CD4-positive, alpha-beta T cell treated with Interferon gamma for 1 hour (primary cell): ENCODE measurements at places on chromosomes 11 and 22.

DNA sequence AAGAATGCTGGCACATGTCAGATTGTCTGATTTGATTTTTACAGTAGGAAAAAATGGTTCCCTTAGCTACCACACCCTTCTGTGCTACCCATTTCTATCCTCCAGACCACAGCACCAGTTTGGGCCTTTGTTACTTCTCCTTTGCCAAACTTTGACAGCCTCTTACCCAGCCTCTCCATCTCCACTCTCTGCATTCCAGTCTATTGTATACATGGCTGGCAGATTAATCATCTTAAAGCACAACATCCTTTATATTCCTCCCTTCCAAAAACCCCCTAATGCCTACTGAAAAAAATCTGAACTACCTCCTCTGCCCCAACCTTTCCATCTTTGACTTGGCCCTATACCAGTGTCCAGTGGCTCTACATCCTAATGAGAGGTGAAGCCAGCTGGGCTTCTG lies 10.8 kb upstream of the PANX1 start:
- DNase-seq, result no peak

DNA sequence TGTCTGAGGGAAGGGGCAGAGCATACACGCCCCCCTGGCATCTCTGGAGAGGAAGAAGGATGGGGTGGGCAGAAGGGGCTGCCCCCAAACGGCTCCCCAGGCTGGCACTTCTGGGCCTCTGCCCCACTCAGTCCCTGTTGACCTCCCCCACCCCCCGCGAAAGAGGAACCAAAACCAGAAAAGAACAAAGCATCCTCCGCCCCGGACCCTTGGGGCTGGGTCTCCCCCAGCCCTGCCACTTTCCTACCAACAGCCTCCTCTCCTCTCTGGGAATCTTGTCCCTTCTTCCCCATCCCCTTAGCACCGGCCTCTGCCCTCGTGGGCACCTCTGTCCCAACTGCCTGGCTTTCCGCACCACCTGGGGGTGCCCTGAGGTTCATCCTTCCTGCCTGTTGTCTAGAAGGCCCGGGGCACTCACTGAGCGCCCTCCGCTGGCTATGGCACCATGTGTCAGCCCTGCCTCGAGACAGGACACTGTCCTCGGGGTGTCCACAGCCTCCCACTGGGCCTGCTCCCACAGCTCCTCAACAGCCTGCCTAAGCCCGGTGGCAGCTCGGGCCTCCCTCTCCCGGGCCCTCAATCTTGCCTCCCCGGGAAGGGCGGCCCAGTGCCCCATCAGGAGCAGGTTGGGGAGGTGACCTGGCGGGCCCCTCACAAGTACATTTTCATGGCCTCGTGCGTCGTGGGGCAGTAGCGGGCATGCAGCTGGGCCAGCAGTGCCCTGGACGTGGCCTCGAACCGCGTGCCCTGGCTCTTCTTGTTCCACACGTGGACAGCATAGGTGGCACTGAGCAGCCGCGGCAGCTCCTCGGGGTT lies 28.2 kb downstream of the A4GALT start:
- DNase-seq, result peak; percentile 14

DNA sequence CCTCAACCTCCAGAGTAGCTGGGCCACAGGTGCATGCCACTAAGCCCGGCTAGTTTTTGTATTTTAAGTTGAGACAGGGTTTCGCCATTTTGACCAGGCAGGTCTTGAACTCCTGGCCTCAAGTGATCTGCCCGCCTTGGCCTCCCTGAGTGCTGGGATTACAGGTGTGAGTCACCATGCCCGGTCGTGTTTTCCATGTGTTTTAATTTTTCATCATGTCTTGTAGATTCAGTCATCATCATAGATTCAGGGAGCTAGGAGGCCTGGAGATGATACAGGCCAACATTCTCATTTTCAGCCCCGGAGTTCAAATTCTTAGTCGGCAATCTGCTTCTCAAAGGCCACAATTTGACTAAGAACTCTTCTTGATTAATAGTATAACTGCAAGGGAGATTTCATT lies 73.5 kb upstream of the GRAMD1B start:
- DNase-seq, result no peak

DNA sequence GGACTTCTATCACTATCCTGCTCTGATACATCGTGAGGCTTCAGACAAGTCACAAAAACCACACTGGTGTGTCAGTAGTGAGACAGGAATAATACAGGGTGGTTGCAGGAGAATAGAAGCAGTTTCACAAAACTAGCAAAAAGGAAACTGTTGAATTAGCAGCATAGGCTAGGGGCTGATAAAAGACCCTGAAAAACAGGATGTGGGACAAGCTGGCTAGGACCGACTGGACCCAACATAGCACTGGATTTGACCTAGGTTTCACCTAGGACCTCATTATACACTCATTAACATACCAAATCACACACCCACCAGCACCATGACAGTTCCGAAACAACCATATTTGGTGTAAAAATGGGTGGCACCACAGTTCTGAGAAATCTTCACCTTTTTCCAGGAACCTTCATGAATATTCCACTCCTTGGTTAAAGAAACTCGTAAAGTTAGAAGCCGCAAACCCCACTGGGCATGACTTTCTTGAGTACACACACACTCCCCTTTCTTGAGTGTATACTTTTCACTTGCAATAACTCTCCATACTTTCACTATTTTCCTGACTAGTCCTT lies 76.2 kb downstream of the SLC1A2 start:
- DNase-seq, result peak; percentile 19

- DNase-seq, result no peak
These were observed 1.4 kb upstream of the MFNG start for GRCh38 chr22:37487571-37487970.

DNA sequence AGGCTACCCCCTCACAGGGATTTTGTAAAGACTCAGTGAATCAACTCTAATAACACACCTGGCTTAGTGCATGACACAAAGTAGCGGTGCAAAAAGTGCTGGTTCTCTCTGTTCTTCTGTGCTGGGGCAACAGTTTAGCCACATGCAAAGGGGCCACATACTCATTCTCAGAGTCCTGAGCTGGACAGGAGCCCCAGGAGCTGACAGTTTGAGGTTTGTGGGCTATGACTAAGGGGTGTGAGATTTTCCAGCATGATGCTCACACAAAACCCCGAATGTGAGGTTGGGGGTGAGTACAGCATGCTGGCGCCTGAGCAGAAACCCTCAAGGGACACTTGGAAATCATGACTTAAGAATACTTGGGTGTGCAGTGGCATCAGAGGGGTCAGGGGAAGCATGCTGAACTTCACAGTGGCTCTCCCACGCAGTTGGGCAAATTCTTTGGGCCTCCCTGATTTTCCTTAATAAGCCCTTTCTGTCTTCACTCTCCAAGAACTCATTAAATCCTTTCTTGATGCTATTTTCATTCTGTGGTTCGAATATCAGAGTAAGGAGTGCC lies 31.0 kb downstream of the TMPRSS5 start:
- no peak for DNase-seq

- no peak for DNase-seq
These were observed at the start of gene PDE2A for GRCh38 chr11:72673943-72674828. PDE2A (minus strand) TSS chr11:72674422; CDS start chr11:72674207, 215 bp downstream.

DNA sequence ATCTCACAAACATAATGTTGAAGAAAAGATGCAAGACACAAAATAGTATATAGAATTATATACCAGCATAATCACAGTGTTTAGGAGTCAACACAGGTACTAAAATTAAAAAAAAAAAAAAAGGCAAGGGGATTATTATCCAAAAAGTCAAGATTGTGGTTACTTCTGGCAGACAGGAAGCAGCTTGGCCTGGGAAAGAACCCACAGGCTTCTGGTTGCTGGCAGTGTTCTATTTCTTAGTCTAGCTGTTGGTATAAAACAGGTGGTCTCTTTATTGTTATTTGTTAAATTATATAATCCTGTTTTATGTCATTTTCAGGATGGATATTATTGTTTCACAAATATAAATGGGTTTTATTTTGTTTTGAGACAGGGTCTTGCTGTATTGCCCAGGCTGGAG lies 54.0 kb downstream of the C11orf58 start:
- no peak for DNase-seq

- no peak for DNase-seq
These were observed 44.0 kb downstream of the FDX1 start for GRCh38 chr11:110473706-110474105.

- no peak for DNase-seq
These were observed 25.0 kb downstream of the AMPD3 start for GRCh38 chr11:10480026-10480425.

GRCh38 chr11:129117595-129118350 lies 74.4 kb downstream of the ARHGAP32 start:
- peak; percentile 19 for DNase-seq

- no peak for DNase-seq
These were observed 1.5 kb downstream of the PRR33 start for GRCh38 chr11:1889941-1890855.

DNA sequence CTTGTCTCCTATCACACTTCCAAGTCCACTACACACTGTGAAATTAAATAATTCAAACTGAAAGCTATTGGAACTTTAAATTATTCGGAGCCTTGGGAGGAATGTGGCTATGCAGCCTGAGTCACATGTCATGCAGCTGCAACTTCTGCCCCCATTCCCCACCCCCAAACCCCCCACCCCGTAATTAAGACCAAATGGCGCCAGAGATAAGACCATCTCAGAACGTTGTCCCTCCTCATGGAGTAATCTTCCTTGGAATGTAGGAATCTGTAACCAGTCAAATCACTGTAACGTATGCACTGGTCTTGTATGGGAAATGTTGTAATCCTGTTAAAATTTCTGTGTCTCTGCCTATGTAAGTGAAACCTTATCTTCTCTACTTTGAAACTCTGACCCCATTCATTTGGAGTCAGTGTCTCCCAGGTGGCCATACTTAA lies 37.0 kb downstream of the GAB2 start:
- DNase-seq, result no peak

- DNase-seq, result no peak
These were observed 38.6 kb upstream of the ZBED5 start for GRCh38 chr11:10896493-10896892.

- no peak for DNase-seq
These were observed 6.5 kb downstream of the MAPK8IP2 start for GRCh38 chr22:50606946-50607658.

GRCh38 chr11:1785749-1786413 lies 22.2 kb upstream of the CTSD start:
- DNase-seq, result peak; percentile 51

DNA sequence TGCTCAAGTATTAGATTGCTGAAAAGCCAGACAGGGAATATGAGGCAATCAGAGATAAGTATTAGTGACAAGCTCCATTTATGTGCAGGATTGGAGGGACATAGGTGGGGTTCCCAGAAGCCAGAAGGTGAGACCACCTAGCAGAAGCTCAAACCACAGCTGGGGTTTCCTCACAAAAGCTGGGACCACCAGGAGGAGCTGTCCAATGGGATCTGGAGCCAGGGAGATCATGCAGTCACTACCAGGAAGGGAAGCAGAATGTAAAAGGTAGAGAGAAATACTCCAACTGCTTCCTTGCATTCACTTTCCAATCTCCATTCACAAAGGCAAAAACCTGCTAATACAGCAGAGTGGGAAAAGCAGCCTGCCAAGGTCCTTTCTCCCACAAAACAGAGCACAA lies 5.2 kb upstream of the FSHB start:
- no peak for DNase-seq

DNA sequence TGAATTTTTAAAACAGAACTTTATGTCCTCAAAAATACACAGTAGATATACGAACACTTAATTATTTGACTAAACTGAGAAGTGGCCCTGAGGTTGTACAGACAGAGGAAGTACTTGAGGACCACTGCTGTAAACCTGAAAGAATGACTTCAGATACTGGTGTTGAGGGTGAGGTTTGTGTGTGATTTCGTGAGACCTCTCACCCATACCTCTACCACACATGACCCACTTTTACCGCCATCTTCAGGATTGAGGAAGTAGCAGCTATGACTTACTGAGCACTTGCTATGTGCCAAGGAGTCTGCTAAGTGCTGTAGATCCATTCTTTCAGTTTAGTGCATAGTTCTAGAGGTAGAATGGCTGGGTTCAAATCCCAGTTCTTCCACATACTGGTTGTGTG lies 21.9 kb downstream of the MMP13 start:
- no peak for DNase-seq

- peak; percentile 91 for DNase-seq
These were observed 465 bp upstream of the TTC9C start for GRCh38 chr11:62727872-62728170.

GRCh38 chr11:7830740-7831139 lies 34.0 kb upstream of the OR5P2 start:
- DNase-seq, result no peak

DNA sequence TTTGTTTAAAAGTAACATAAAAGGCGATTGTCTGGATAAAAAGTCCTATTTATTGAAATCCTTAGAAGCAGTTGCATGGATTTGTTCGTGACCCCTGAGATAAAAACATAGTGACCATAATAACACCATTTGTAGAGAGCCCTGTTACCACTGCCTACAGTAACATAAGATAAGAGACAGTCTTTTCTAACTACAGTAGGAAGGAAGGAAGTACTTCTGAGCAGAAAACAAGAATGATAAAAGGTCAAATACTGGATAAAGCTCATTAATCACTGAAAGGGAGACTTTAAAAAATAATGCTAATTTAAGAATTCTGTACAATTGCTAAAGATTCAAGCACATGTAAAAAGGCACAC lies 47.1 kb upstream of the SOX6 start:
- DNase-seq, result no peak

DNA sequence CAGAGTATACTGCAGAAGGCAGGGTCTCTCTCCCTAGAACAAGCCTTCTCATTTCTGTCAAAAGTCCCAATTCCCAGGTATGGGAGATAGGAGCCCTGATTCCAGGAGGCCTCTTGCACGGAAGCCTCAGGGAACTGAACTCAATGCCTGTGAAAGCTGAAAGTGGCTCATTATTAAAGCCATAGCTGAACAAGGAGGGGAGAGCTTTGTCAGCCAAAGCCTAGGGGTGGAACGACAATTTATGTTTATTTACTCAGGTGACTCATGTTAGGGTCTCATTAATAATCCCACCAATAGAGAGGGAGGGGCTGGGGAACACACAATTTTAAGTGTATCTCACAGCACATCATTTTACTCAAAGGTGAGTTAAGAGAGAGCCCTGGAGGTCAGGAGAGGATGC lies 44.9 kb downstream of the DSCAML1 start:
- DNase-seq, result no peak

DNA sequence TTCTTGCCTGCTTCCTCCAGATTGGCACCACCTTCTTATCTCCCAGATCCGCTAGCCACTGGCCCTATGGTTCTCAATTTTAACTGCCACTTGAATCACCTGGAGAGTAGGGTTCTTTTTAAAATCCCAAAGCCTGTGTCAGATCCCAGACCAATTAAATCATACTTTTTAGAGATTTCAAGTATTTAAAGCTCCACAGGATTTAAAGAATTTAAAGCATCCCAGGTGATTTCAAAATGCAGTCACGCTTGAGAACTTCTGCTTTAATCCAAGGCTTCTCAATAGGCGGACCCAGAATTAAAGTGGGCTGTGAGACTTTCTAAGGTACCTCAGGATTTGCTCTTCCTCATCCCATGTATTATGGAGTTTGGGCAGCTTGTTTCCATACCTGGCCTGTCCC lies 400.0 kb downstream of the SOX6 start:
- DNase-seq, result no peak

GRCh38 chr22:47619631-47620030 lies 857.2 kb downstream of the TBC1D22A start:
- DNase-seq, result no peak

DNA sequence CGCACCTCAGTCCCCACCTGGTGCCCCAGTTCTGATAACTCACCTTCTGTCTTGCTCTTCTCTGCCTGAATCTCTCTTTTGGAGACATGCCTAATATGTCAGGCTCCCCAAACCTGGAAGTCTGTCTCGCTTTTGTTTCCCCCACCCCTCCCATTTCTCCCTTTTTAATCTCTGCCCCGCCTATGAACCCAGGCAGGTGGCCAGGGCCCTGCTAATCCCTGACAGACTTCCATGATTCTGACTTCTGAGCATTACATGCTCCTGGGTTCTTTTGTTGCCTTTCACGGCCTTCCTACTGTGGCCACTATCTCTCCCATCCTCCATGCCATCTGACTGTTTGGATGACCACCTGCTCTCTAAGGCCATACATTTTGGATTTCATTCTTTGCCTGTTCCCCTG lies 1120.9 kb upstream of the CCDC90B start:
- no peak for DNase-seq
